Foreskin keratinocyte (primary cell): ENCODE measurements at places on chromosomes 5 and 9. TPM values are rescaled to one million over a fixed set of nuclear protein-coding genes. Genes with fewer than 3 reads are reported as not detected.

The ZNF454 gene
- 0.82 and 1.4 TPM in 2 replicates for total RNA-seq

DNA sequence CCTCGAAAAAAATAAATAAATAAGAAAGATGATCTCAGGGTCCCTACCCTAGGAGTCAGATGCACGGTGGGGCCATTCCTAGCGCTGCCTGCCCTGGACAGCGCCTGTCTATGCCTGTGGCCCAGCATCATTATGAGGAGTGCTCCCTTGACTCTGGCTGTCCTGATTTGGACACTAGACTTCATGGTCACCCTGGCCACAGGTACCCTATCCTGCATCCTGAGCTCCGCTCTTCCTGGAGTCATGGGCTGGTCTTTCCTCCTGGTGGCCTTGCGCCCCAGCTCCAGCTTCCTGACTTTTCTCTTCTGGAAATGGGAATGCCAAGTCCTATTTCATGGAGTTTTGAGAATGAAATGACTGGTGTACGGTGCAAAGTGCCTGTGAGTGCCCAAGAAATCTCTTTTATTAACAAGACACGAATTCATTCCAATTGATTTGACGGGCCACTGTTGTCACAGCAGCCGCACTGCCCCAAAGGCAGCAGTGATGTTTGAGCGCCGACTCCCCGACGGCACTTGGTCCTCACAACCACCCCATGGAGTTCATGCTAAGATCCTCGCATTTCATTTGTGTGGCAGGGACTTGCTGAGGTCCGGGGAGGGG, 564 bp upstream of the AIF1L start:
- no peak for DNase-seq

The PTPA gene
- total RNA-seq = 106 and 109 TPM in 2 replicates

The C9orf152 gene
- not detected in 2 replicates for total RNA-seq

- DNase-seq = no peak
Measured at GRCh38 chr5:31844622-31845345, 205.9 kb downstream of the PDZD2 start.
